Kidney tubule cell (primary cell): ENCODE measurements at places on chromosomes 7 and 10.

GRCh38 chr10:101052285-101052684 lies 9.5 kb upstream of the KAZALD1 start:
- DNase-seq, result peak; percentile 55

GRCh38 chr10:45265996-45266395 lies 49.4 kb downstream of the OR13A1 start:
- DNase-seq, result no peak

- DNase-seq, result no peak
Observed at GRCh38 chr10:34726862-34727261, 88.2 kb downstream of the PARD3 start.

DNA sequence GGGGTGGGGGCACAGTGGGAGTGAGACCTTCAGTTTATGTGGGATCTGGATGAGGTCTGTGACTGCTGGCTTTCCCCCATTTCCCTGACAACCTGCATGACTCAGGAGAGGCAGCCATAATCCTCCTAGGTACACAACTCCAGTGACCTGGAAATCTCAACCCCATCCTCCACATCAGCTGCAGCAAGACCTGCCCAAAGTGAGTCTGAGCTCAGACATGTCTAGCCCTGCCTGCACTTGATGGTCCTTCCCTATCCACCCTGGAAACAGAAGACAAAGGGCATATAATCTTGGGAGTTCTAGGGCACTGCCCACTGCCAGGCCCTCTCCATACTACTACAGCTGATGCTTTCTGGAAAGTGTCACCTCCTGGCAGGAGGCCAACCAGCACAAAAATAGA lies 75.6 kb downstream of the GRM8 start:
- DNase-seq, result peak; percentile 4

DNA sequence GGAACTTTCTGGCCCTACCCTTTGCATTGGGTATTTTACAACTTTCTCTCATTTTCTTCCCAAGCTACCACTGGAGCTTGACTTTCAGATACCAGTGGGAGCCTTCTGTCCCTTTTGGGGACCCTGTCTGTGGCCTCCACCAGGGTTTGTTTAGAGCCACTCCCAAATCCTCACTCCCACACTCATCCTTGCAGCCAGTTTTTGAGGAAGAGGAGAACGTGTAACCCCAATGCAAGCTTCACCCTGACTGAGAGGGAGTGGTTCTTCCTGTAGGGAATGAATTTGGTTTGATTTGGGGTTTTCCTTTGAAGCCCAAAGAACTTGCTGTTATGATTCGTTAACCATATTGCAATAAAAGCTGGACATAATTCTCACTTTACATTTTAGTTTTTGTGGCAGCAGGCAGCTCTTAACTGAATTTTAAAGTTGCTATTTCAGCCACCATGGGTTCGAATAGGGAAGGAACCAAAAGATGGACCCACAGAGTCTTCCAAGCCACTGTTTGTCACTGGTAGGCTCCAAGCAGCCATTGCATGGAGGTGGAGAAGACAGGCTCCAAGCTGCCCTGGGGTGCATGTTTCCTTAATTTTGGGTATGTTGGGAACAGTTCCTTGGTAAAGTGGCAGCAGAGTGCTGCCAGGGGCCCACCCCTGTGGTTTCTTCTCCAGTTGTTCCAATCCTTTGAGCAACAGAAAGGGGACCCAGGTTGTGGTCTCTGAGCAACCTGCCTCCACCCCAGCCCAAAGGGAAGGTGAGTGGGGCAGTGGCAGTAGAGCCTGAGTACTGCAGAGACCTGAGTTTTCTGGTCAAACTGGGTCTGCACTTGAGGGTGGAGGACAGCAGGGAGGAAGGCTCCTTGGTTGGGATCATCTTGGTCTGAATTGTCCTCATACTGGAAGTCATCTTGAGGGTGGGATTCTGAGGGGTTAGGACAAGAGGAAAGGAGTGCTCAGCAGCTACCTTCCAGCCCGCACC lies 5.1 kb downstream of the EVX1 start:
- DNase-seq, result no peak

DNA sequence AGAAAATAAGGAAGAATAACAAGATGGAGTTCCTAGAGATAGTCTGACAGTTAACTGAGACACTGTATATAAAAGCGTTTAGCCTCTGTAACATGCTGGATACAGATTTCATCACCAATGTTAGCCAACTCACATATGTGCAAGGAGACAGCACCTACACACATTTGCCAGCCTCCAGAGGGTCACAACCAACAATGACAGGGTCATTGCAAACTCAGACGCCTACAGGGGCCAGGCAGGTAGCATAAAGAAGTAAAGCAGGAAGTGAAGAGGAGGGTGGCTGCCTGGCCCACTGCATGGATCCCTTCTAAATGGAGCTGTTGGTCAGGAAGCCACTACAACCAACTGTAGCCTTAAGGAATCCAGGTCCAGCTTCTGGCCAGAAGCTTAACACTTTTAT lies 50.4 kb downstream of the NRAP start:
- no peak for DNase-seq

DNA sequence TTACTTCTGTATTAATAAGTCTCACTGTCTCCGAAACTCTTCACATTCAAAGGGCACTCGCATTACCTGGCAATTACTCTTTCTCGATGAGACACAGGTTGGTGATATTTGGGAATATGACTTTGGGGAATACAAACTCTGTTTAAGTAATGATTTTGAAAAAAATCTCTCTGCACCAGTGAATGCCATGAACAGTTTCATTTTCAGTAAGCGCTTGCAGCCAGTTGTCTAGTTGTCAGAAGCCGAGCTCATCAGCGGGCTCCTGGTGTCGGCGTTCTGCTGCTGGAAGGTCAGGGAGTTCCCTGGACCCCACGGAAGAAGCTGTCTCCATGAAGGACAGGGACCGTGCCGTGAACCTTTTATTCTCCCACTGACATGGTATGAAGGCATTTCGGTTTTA lies 57.7 kb downstream of the PTPRE start:
- DNase-seq, result no peak

GRCh38 chr7:11613292-11613930 lies 218.6 kb downstream of the THSD7A start:
- no peak for DNase-seq

DNA sequence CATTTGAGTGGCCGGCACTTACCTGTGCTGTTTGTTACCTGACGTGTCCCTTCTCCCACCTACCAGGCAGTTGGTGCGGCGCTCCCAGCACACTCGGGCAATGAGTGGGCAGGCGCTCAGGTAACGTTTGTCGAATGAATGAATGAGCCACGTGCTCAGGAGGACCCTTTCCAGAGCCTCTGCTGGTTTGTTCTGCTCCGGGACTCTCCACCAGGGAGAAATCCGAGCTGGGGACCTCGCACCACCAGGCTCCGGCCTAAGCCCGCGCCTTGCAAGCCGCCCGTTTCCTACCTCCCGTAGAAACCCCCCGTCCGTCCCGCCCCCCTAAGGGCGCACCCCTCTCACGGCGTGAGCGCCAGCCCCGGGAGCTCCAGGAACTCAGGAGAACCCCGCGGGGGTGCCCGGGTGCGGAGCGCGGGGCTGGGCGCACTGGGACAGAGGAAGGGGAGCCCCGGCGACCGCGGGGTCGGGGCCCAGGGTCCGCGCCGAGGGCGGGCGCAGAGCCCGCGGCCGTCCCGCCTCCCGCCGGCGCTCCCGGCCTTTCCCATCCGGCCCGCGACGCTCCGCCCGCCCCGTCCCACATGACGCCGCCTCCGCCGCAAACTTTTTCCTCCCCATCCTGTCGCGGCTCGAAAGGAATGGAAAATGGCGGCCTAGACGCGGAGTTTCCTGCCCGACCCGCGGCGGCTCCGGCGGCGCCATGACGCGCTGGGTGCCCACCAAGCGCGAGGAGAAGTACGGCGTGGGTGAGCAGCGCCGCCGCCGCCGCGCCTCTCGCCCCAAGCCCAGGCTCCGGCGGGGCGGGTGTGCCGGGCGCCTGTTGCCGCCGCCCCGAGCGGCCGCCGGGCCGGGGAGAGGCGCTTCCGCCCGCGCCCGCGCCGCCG lies at the start of gene DOCK1:
TSS of gene DOCK1 (plus strand) at position 611 of the 884 bp plus-strand sequence. CDS start at position 701, 90 bp downstream.
- DNase-seq, result peak; percentile 80

DNA sequence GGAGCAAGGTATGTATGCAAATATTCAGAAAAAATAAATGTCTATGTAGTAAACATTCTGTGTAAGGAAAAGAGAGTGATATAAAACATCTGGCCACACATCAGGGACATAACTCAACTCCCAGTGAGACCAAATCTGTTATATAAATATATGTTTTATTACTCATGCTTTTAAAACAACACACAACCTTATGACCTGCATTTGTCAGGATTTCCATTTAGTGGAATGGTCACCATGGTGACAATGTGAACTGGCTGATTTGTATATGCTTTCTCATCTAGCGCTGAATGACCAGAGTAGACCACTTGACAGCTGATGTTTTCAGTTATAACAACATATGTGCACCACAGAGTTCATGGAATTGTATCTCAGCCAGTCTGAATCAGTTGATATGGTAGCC lies 551.7 kb downstream of the HTR7 start:
- peak; percentile 29 for DNase-seq

DNA sequence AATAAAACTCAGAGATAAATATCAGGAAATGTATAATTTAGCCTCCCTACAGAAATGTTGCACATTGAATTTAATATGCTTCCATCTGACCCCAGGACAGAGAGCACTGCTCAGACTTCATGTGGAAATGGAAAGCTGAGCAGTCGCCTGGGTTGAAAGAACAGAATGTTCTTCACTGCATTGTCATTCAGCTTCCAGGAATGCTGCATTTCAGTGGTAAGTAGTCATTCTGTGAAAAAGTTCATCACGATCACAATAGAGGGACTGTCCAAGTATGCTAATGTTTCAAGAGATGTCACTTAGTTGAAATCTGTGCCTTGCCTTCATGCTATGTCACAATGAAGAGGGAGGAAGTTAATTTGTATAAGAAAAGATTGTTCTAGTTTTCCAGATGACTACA lies 147.3 kb downstream of the NRCAM start:
- DNase-seq, result peak; percentile 91

DNA sequence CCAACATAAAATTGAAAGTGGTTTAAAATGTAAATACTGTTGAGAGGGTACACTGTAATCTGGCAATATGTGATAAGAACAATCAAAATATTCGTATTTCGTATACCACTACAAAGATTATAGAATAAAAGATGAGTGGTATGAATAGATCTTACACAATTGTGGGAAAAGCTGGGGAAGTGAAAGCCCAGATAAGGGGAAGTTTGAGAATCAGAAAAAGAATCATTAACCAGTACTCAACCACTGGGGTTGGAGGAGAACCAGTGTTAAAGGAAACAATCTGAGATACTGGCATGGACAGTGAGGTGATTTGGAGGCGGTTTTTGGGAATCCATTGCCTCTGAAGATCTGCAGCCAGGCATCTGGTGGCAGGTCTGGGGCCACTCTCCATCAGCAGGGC lies 59.7 kb upstream of the CDK14 start:
- DNase-seq, result no peak

DNA sequence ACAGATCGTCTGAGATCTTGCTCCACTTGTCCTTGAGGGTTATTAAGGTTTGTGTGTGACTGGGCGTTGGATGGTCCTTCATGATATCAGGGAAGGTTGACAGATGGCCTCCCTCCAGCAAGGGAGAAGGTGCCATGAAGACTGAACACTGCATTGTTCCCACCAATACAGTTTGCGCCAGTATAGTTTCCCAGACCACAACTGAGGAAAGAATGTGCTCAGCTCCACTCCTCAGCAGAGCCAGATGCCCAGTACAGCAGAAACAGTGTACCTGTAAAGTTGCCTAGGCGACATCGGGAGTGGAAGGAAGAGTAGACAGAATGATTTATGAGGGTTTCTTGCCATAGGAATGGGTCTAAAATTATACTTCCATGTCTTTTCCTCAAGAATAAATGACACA lies 137.5 kb downstream of the ST7 start:
- no peak for DNase-seq

- no peak for DNase-seq
Observed at GRCh38 chr10:119725517-119725827, 378 bp upstream of the INPP5F start.

DNA sequence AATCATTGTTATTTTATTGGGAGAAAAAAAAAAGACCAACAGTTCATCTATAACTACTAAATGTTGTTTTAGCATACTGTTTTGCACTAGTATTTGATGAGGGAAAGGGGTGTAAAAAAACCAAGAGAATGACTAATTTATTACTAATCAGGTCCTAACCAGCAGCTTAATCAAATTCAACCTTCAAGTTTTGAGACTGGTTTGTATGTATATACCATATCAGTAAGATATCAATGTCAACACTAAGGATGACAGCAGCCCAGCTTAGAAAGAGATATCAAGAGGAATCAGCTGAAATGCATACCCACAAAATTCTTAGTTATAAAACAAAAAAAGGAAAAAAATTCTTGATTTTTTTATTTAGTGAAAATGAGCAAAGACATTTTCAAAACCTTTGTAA lies 122.6 kb downstream of the KMT2C start:
- no peak for DNase-seq

GRCh38 chr10:96586419-96587263 lies at the start of gene TM9SF3:
Gene TM9SF3 (minus strand): TSS chr10:96587012. CDS start chr10:96586835, 177 bp downstream.
- DNase-seq, result peak; percentile 91

- no peak for DNase-seq
Observed at GRCh38 chr7:20541608-20542349, 73.7 kb upstream of the ABCB5 start.

DNA sequence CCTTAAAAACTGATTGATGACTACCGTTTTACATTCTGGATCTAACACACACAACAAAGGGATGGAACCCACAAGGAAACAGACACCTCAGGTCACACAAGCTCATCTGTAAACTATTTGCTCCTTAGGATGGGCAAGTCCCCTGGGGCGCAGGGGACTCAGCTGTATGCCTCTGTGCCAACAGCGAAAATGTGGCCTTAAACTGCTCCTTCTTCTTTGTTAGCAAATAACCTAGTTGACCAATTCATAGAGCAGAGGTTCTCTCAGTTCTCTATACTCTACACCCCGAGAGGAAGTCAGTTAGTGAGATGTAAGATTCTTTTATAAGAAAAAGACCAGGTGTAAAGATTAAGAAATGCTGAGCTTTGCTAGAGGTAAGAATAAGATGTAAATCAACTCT lies 181.9 kb upstream of the PRSS58 start:
- peak; percentile 9 for DNase-seq

DNA sequence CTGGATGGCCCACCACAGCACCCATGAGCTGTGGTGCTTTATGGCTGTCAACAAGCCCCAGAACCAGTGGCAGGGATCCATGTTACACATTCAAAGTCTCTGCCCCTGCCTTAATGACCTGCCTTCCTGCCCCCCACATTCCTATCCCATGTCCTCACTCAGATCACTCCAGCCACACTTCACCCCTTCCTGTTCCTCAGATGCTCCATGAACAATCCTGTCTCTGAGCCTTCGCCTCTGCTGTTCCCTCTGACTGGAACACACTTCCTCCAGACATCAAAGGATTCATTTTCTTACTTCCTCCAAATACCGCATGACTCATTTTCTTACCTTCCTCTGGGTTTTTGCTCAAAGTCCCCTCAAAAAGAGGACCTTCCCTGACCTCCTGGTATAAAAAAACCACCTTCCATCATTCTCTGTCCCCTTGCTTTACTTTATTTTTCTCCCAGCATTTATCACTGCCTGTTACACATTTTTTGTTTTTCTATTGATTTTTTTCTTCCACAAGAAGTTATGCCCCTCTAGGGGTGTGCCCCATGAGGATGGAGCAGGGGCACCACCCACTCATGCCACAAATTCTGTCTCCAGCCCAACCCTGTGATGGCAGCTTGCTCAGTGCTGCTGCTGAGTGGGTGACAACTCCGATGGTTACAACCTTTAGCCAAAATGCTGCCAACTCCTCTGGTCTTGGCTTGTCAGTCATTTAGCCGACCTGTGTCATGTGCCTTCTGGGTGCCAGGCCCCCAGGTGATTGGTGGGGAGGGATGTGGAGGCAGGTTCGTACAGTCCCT lies 18.2 kb downstream of the COL13A1 start:
- DNase-seq, result peak; percentile 85

GRCh38 chr10:113331961-113332360 lies 220.9 kb upstream of the HABP2 start:
- DNase-seq, result no peak
